ENCODE measurements at places on chromosomes 4 and X.

DNA sequence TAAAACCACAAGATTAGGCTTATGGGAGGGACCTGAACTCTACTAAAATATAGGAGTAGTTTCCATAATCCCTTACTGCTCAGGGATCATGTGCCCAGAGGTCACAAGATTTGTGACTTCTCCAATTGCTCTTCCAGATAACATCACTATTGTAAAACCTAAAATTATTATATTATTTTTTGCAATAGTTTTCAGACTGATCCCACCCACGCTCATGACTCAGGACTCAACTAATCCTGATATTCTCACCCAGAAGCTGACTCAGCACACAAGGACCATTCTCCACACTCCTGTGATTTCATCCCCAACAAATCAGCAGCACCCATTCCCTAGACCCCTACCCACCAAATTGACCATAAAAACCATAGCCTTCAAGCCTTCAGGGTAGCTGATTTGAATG is 24.0 kb upstream of the RPL34 start:
- no peak for DNase-seq

GRCh38 chr4:14177987-14178386 is 550.5 kb upstream of the BOD1L1 start:
- DNase-seq = no peak

DNA sequence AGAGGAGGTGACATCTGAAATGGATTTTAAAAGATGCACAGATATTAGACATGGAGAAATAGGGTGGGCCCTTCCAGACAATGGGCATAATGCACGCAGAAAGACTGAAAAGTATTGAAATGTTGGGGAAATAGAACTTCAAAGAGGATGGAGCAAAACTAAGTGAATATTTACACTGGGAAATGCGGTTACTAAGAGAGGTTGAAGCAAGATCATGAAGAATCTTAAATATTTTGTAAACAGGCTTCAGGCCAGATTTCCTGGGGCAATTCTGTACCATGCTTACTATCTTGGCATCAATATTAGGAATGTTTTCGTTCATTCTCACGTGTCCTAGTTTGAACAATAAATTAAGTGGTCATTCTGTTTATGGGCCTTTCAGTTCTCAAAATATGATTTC is 216.3 kb downstream of the ADAMTS3 start:
- DNase-seq = no peak

- no peak for DNase-seq
Measured at GRCh38 chr4:17665346-17665745, 50.9 kb downstream of the MED28 start.

DNA sequence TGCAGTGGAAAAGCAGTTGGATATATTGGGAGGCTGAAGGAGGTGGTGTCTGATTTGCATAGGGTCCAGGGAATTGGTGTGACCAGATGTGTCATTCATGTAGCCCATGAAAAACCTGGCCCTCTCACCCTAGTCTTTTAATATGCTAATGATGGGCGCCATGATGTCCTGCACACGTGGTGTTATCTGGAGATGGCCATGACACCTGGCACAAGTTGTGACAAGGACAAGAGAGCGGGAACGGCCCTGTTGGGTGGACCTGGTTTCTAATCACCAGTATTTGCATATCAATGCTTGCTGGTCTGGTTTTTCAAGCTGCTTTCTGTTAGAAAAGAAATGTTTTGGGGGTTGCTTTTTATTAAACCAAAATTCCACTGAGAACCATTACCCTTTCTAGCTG is 87.4 kb downstream of the ZXDA start:
- no peak for DNase-seq

- no peak for DNase-seq
Measured at GRCh38 chrX:69282893-69283690, 117.8 kb upstream of the PJA1 start.

DNA sequence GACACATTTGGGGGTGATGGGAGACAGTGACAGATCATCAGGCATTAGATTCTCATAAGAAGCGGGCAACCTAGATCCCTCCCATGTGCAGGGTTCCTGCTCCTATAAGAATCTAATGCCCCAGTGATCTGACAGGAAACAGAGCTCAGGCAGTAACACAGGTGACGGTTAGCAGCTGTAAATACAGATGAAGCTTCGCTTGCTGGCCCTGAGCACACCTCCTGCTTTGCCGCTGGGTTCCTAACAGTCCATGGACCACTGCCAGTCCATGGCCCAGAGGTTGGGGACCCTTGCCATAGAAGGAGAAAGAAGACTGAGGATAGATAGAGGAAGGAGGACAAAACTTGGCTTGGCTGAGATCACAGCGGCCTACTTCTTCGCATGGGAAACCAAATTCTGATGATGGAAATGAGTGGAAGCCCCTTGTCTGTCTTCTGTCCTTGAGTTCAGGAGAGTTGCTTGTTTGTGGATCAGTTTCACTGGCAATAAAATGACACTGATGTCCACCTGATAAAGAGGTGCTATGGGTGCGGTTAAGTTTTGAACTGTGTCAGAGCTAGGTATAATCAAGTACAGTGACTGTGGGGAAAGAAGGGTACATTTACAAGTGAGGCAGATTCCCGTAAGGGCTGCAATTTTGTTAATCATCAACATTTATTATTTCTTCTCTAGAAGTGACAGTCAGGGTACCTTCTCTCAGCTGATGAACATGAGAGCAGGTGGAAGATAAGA is 1.7 kb upstream of the TIFA start:
- DNase-seq = no peak

- no peak for DNase-seq
Measured at GRCh38 chr4:159051245-159052071, 51.4 kb upstream of the RAPGEF2 start.

DNA sequence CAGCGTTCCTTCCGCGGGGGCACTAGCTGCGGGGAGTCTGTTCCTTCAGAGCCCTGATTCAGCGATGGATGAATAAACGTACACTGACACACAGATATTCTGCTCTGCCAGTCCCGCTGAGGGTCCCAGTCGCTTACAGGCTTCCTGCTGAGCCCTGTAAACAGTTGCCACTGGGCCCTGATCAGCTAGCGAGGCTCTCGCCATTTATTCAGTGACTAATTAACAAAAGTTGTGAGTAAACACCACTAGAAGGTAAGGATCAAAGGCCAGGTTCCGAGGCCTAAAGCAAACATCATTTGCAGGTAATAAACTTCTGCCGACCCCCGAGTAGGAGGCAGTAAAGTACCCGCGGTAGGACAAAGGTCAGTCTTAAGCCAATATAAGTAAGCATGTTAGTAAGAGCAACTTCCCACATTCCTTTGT is 442.6 kb upstream of the GALNT7 start:
- no peak for DNase-seq

DNA sequence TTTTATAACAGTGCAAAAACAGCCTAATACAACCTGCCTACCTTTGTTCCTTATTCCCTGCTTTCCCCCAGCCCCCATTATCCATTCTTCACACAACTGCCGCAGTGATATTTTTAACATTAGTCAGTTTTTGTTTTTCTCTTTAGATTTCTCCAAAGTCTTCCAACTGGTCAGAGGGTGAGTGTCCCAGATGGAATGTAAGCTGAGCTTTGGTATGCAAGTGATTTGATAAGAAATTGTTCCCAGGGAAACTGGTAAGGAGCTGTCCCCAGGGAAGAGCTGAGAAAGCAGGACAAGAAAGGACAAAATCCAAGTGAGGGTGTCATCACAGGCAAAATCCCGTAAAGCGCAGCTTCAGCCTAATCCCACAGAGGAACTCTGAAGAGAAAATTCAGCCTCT is 475.5 kb upstream of the ADGRL3 start:
- no peak for DNase-seq

DNA sequence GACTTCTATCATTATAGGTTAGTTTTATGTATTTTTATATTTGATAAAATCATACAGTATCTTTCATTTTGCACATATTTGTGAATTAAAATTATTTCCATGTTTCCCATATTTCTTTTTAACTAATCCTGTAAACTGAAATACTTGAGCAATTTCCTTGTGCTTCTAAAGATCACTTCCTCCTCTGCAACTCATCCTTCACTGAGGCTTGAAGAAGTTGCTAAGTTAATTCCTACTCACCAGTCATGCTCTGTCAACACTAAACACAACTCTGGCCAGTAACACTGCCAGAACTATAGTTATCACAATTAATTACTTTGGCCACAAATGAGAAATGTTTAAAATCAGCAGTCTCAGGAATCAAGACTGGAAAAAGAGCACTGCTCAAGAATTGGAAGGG is 6.7 kb downstream of the SPATA4 start:
- DNase-seq = no peak

DNA sequence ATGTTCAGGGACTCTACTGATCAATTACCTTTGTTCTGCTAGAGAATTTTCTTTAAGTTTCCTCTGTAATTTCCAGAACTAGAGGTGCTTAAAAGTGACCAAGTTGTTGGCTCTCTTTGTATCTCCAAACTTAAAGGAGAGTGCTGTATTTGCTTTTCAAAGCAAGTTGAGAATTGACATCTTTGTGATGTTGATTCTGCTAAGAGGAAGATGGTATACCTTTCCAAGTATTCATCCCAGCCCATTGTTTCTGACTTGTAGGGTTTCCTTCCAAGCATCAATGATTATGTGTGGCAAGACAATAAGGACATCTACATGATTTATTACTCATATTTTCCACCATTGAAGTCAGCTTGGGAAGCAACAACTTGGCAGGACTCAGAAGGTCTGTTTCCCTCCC is 190.6 kb downstream of the GC start:
- no peak for DNase-seq

DNA sequence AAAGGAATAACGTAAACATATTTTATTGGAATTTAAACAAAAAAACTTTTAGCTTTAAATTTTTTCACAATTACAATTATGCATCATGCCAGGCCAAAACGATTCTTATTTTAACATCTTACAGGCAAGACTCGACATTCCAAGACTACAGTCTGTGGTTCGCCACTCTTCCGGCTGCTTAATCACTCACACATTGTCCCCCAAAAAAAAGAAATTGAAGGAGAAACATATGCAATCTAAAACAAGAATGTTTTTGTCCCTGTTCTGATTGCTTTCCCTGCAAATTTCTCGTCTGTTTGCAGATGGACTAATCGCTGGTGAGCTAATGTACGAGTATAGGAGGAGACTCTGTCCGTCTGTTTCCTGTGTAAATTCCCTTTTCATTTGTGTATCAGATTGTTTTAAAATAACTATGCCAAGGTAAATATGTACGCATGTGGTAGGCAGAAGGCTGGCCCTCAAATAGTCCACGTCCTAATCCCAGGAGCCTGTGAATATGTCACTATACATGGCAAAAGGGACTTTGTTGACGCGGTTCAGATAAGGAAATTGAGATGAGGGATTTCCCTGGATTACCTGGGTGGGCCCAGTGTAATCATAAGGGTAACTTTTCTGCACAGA is 37.7 kb upstream of the MTNR1A start:
- DNase-seq = no peak

GRCh38 chrX:67734111-67734753 is 190.4 kb downstream of the AR start:
- no peak for DNase-seq

- no peak for DNase-seq
Measured at GRCh38 chr4:88027611-88028608, 20.5 kb downstream of the PKD2 start.

- DNase-seq = no peak
Measured at GRCh38 chr4:88110826-88111225, 47.6 kb downstream of the ABCG2 start.

- no peak for DNase-seq
Measured at GRCh38 chrX:136907621-136908020, 27.1 kb upstream of the RBMX start.

- no peak for DNase-seq
Measured at GRCh38 chrX:40265936-40266335, 168.2 kb upstream of the BCOR start.

GRCh38 chr4:125722009-125722408 is 407.3 kb downstream of the FAT4 start:
- DNase-seq = no peak

- no peak for DNase-seq
Measured at GRCh38 chr4:8332891-8333331, 63.4 kb downstream of the HTRA3 start.

DNA sequence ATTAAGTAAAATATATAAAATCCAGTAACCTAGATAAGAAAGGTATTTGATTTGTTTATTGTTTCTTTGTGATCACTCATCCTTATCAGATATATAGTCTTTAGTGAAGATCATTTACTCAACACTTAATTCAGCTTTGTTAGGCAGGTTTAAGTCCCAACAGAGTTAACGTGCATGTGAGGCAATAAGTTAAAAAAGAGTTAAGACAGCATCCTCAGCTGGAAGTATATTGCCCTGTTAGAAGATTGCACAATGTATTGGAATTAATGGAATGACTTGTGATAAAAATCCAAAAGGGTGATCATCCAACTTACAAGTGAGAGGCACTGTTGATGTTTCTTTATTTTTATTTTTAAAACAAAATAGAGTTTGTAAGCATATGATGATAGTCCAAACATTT is 1162.1 kb downstream of the RAPGEF2 start:
- no peak for DNase-seq

- DNase-seq = no peak
Measured at GRCh38 chr4:47084111-47084510, 52.7 kb downstream of the GABRB1 start.

DNA sequence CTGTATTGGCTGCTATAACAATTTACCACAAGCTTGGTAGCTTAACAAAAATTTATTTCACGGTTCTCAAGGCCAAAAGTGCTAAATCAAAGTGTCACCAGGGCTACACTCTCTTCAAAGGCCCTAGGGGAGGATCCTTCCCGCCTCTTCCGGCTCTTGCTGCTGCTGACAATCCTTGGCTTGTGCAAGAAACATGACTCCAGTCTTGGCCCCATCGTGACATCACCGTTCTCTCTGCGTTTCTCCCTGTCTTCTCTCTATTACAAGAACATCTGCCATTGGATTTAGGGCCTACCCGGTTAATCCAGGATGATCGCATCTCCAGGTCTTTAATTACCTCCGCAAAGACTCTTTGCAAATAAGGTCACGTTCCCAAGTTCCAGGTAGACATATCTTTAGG is 10.4 kb upstream of the CLCN4 start:
- no peak for DNase-seq

DNA sequence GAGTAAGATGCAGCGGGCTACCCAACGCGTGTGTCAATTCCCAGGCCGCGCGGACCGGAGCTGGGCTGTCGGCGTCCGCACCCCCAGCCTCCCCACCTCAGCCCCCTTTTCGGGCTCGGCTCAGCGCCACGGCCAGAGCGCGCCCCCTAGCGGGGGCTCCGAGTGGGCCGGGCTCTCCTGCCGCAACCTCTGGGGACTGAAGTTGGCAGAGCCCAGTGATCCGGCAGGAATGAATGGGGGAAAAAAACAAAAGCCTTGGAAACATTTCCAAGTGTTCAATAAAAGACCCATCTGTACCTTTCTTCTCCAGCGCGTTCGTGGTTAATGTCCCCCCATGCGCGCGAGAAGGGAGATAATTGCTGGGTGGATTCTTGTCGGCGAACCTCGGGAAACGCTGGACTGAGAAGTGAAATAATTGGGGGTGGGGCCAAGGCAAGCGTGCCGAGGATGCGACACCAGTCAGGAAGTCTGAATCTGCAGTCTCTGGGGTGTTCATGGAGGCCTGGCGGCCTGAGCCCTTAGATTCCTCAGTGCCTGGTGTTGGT is 5.2 kb upstream of the ARX start:
- DNase-seq = no peak
